Activated naive CD4-positive, alpha-beta T cell treated with anti-CD3 and anti-CD28 coated beads, Interleukin-2, amount 50 U/mL, for 16 hours (primary cell): ENCODE measurements at places on chromosomes 11 and 22.

GRCh38 chr11:9604134-9604533 lies 30.7 kb downstream of the WEE1 start:
- DNase-seq = no peak

GRCh38 chr22:28142361-28142961 lies 223.4 kb upstream of the PITPNB start:
- no peak for DNase-seq

DNA sequence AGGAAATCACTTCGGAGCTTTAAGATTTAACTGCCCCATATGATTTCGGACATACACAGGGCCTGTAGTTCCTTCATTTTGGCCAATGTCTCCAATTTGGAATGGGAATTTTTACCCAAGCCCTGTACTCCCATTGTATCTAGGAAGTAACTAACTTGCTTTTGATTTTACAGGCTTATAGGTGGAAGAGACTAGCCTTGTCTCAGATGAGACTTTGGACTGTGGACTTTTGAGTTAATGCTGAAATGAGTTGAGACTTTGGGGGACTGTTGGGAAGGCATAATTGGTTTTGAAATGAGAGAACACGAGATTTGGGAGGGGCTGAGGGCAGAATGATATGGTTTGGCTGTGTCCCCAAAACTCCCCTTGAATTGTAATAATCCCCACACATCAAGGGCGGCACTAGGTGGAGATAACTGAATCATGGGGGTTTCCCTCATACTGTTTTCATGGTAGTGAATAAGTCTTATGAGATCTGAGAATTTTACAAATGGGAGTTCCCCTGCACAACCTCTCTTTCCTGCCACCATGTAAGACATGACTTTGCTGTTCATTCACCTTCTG lies 130.5 kb downstream of the LARGE1 start:
- DNase-seq = no peak

GRCh38 chr22:46761539-46762237 lies 762 bp upstream of the TBC1D22A start:
- DNase-seq = no peak

DNA sequence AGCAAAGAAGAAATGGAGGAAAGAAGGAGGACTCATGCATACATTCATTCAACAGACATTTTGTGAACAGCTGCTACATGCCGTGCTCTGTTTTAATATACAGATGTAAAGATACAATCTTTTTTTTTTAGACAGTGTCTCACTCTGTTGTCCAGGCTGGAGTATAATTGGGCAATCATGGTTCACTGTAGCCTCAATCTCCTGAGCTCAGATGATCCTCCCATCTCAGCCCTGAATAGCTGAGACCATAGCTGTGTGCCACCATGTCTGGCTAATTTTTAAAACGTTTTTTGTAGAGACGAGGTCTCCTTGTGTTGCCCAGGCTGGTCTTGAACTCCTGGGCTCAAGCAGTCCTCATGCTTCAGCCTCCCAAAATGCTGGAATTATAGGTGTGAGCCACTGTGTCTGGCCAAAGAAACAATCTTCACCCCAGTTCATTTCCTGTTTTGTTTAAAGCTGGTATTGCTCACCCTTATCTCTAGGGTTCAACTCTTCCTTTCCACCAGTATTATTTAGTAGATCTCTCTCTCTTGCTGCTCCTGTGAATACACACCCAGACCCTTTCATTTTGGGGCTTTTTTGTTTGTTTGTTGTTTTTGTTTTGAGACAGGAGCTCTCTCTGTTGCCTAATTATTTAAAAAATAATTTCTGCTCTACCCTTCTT lies 69.8 kb downstream of the RNF169 start:
- DNase-seq = no peak
